ENCODE measurements at places on chromosomes 6 and 20. TPM values are rescaled to one million over a fixed set of nuclear protein-coding genes. Genes with fewer than 3 reads are reported as not detected.

DNA sequence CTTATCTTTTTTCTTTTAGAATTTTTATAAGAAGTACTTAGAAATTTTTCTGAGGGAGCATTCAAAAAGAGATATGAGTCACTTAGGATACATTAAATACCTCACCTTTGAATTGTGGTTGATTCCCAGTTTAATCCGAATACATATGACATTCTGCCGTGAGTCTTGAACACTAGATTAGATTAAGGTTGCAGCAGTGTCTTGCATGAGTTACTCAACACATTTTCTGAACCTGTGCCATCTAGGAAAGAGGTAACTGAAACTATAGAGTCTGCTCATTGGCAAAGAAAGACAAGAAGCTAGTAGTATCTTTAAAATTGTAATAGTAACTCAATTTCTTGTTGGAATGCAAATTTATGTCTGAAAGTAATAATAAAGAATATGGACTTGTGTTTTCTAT lies 14.9 kb downstream of the PEX3 start:
- DNase-seq, result no peak

ATP6V1G2 gene
- 0.59 TPM for total RNA-seq

- DNase-seq, result no peak
These were observed 313.8 kb downstream of the SYNE1 start for GRCh38 chr6:152323376-152323775.

DNA sequence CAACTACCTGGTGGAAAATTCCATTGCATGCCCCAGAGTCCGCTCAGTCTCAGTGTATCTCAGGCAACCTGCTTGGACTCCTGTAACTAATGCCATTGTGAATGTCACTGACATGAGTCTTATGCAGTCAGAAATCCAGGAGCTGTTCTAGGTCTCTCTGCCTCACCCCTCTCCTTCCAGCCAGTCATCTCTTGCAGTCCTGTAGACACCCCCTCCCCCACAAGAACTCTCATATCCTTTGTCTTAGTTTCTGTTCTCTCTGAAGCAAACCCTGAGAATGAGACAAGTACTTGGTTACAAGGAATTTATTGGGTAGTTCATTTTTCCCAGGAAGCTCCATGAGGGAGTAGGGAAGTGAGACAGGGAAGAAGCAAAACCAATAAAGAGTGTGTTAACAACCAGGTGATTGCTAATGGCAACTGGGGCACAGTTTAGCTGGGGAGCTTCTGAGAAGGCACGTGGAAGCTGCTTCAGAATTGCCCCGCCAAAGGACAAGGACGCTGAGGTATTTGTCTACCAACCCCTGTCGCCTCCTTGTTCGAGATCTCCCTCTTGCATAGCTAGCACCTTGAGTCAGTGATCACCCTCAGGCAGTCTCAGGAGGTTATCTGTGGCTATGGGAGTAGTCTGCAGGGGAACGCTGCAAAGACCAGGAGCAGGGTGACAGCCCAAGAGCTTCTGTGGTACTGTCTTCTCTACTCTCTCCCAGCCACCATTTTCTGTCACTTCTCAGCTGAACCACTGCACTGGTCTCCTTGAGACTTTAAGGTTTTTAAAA lies 911.4 kb upstream of the FLRT3 start:
- DNase-seq, result no peak

BPIFA1 gene
- total RNA-seq, result not detected

GRCh38 chr6:19571176-19571575 lies 266.0 kb upstream of the ID4 start:
- DNase-seq, result no peak

SLC22A1 gene
- not detected for total RNA-seq

GRCh38 chr6:169225887-169226286 lies 27.8 kb downstream of the THBS2 start:
- DNase-seq, result no peak

DNA sequence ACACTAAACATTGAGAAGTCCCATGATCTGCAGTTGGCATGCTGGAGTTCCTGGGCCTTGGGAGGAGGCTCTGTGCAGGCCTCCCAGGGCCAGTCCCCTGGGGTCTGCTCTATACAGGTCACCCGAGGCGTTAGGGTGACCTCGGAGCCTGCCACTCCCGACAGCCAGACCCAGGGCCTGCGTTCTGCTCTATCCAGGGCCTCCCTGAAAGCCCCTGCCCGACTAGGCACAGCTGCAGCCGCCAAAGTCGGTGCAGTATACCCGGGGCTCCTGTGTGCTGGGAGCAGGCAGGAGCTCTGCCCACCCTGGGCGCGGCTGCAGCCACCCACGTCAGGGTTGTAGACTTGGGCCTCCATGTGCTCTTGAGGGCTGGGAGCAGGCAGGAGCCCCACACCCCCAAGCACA lies 6.3 kb upstream of the OR14J1 start:
- no peak for DNase-seq

VWA7 gene
- total RNA-seq, result 0.11 TPM

- no peak for DNase-seq
These were observed 14.7 kb upstream of the SIM1 start for GRCh38 chr6:100479179-100480035.

GRCh38 chr6:146847426-146847825 lies 248.7 kb downstream of the ADGB start:
- DNase-seq, result peak; percentile 7

GRCh38 chr20:7841971-7842310 lies 98.3 kb downstream of the HAO1 start:
- DNase-seq, result peak; percentile 89

SALL4 gene
- total RNA-seq, result under 0.01 TPM

GRCh38 chr20:46158476-46158987 lies 40.4 kb downstream of the CD40 start:
- no peak for DNase-seq

SERINC1 gene
- total RNA-seq, result 143 TPM

DNA sequence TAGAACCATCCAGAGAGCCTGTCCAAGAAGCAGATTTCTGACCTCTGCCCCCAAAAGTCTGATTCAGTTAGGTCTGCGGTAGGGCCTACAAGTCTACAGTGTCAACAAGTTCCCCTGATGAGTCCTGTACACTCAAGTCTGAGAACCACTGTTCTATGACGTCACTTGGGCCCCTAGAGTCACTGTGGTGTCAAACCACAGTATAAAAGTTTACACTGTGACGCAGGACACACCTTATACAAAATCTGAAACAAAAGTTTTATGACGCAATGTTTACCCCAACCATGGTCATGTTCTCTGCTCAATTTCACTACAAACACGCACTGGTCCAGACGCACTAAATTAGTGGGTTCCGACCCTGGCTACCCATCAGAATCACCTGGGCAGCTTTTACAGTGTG lies 17.9 kb downstream of the SLA2 start:
- no peak for DNase-seq

DNA sequence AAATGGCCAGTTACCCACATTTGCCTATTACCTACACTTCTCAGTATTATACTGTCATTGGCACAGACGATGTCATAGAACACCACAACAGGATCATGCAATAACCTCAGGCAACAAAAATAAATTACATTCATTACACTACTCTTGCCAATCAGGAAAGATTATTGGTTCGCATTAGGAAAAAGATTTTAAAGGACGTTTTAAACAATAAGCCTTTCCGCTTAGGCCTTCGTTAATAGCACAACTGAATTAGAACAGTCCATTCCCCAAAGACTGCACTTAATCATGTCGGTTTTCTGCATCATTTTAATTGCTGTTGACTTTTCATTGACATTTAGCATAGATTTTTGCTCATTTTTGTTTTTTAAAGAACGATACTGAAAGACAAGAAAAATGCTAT lies 912 bp upstream of the SENP6 start:
- no peak for DNase-seq

GRCh38 chr6:61809004-61809595 lies 476.9 kb downstream of the KHDRBS2 start:
- DNase-seq, result no peak

DNA sequence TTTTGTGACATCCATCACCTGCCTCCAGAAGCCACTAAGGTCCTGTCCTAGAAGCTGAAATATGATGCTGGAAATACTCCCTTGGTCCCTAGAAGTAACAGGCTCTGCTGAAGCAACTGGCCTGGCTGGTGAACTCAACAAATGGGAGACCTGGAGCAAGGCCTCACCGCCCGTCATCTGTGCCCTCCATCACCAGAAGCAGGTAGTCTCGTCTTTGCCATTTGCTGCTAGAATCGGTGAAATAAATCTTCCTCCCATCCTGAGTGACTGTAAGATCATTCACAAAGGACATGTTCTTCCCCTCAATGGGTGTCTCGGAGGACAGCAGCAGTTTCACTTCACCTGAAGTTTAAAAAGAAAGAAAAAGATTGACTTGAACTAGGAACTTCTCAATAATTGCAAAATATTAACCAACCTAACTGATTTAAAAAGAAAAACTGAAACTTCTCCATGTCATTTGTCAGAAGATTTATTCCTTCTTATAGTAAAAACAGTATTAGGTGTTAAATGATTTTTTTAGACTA lies 21.0 kb downstream of the CST7 start:
- no peak for DNase-seq

DNA sequence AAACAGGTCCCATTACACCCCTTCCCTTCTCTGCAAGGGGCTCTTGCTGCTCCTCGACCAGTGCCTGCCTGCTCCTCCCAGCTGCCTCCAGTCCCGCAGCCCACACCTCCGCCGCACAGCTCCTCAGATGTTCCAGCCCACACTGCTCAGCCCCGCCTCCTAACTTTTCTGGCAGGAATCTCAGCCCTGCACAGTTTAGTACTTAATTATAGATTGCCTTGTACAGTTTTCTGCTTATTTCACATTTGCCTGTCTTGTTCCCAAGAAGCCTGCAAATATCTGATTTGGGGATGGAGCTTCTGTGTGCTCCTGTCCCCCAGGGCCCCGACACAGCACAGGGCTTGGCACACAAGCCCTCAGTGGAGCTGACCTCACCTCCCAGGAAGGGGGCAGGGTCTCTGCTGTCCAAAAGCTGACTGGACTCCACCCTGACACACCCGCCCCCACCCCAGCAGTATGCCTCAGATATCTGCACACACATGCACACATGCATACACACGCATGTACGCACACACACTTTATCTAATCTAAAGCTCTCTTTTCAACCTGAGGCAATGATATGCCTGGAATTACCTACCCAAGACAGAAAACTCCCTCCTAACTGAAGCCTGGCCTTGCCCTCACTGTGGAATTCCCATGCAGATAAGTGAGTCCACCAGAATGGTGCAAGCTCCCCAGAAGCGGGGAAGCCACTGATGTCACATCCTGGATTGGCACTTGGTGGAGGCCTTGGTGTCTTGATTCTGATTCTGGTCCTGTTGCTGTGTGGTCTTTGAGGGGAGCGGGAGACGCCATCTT lies 1.2 kb upstream of the PNPLA1 start:
- DNase-seq, result no peak

- no peak for DNase-seq
These were observed 137.3 kb downstream of the HDGFL1 start for GRCh38 chr6:22706651-22707050.

DNA sequence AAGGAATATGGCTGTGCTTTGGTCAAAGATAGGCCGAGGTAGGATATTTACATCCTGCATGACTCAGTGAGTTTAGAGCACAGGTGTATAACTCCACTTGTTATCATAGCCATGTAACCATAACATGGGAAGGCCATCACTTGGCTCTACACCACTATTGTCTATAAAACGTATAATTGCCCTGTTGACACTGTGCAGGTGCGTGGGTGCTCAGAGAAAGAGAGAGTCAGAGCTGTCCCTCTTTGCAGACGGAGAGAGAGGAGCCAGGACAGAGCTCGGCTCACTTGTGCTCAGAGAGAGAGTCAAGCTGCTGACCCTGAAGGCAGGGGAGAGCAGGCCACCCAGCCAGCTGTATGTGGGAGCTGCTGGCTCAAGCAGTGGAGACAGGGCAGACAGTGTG lies 46.0 kb downstream of the OR2B6 start:
- DNase-seq, result no peak

GRCh38 chr6:14924126-14925024 lies 321.5 kb upstream of the JARID2 start:
- no peak for DNase-seq

ADNP gene
- 29.3 TPM for total RNA-seq

- DNase-seq, result no peak
These were observed 181.8 kb downstream of the TTLL2 start for GRCh38 chr6:167506443-167507301.

- DNase-seq, result no peak
These were observed 594.0 kb upstream of the JAG1 start for GRCh38 chr20:11267762-11268335.

CPNE5 gene
- total RNA-seq, result 6.9 TPM

- no peak for DNase-seq
These were observed 102.7 kb upstream of the ID4 start for GRCh38 chr6:19734519-19734918.

DNA sequence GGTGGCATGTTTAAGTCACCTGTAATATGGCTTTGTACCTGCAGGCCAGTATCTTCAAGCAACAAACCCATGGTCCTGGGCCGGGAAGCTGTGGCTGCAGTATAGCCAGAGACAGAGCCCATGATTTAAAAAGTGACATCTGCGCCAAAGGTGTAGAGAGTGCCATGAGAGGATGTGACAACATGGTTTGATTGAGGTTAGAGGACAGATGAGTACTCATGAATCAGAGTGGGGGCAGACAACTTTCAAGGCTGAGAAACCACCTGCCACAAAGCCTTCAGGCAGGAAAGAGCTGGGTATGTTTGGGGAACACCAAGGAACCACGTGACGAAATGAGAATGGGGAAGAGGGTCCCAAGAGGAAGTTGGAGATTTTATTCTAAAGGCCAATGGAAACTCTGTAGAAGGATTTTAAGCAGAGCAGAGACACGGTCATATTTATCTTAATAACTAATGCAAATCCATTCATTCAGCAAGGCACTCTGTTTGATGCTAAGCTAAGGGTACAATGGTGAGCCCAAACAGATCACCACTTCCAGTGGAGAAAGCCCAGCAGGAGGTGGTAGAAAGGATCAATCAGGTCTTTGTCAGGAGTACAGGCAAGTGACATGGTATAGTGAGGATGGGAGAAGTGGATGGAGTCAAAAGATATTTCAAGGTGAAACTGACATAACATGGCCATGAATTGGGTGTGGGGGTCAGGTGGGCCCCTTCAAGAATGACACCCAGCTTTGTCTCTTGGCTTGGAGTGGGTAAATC lies 3.4 kb upstream of the MICAL1 start:
- DNase-seq, result no peak

GRCh38 chr6:75657327-75657726 lies 55.6 kb downstream of the SENP6 start:
- DNase-seq, result no peak

APCDD1L gene
- total RNA-seq, result 0.26 TPM

- DNase-seq, result no peak
These were observed 17.0 kb downstream of the TFAP2A start for GRCh38 chr6:10397756-10398445.

NKX2-2 gene
- total RNA-seq, result not detected

SLC22A3 gene
- total RNA-seq, result 0.13 TPM

GRCh38 chr20:34876406-34877282 lies at the start of gene ACSS2:
Gene ACSS2 (plus strand): TSS chr20:34876612. CDS start chr20:34876646, 34 bp downstream.
- peak; percentile 93 for DNase-seq

DNA sequence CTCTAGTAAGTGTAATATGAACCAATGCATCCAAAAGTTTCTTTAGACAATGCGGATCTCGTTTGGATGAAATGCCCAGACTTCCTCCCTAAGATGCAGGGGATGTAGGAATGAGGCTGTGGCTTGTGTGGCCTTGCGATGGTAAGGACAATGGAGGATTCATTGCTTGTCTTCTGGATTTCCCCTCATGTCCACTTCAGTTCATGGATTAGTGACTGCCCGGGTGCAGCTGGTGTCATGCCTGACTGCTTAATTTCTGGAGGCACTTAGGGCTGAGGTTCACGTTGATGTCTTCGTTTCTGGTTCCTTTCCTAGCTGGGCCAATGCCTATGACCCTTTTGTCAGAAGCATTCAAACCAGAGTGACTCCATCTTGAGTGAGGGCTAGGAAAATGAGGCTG lies 93.8 kb downstream of the SCP2D1 start:
- DNase-seq, result no peak
